ENCODE measurements at places on chromosomes 1 and 21.

DNA sequence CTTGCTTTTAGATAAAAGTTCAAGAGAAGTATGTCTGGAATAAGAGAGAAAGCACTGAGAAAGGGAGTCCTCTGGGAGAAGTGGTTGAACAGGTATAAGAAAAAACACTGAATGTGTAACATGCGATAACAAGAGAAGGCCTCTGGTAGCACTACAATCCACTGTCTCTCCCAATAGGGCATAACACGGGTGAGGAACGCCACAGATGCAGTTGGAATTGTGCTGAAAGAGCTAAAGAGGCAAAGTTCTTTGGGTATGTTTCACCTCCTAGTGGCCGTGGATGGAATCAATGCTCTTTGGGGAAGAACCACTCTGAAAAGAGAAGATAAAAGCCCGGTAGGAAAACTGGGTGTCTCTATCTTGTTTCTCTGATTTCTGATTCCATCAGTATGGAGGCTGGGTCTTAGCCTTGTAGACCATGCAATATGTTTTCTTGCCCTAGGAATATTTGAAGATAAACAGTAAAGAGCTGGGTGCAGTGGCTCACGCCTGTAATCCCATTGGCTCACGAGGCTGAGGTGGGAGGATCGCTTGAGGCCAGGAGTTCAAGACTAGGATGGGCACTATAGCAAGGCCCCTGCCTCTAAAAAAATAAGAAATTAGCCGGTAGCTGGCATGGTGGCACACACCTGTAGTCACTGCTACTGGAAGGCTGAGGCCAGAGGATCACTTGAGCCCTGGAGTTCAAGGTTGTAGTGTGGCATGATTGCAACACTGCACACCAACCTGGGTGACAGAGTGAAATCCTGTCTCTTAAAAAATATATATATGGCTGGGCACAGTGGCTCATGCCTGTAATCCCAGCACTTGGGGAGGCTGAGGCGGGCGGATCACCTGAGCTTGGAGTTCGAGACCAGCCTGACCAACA is 40.4 kb downstream of the DAP3 start:
- DNase-seq = peak; percentile 43

DNA sequence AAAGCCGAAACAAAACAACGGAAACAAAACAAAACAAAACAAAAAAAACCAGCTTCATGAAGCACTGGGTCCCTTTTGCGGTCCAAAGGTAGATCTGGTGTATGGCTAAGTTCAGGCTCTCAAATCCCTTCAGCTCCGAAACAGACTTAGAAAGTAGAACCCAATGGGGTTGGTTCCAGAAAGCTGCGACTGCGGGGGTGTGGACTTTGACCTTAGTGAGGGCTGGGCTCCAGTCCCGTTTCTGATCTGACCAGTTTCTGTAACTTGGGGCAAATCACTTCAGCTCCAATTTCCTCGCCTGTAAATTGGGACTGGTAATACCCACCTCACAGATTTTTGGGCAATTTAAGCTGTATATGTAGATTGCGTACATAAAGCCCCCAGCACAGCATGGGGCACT is 105.2 kb downstream of the ZSCAN20 start:
- DNase-seq = no peak

GRCh38 chr1:65371544-65371943 is 48.9 kb upstream of the LEPR start:
- no peak for DNase-seq

DNA sequence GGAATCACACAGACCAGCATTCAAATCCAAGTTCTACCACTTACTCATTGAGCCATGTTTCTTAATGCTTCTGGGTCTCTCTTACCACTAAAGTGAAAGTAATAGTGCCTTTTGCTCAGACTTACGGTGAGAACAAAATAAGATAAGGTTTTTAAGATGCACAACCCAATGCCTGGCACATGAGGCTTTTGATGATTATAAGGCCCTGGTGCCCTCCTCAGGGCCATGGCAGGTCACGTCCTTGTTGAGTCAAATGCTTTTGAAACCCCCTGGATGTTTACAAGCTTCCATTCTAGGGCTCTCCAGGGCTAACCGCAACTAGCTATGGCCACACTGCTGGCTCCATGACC is 76.0 kb downstream of the TENT5C start:
- DNase-seq = no peak

Measured in HuH-7 (cell line).